ENCODE measurements at places on chromosomes 5 and 9.
A peak's percentile ranks its signal among the peaks of the same experiment; 100 is the strongest.

DNA sequence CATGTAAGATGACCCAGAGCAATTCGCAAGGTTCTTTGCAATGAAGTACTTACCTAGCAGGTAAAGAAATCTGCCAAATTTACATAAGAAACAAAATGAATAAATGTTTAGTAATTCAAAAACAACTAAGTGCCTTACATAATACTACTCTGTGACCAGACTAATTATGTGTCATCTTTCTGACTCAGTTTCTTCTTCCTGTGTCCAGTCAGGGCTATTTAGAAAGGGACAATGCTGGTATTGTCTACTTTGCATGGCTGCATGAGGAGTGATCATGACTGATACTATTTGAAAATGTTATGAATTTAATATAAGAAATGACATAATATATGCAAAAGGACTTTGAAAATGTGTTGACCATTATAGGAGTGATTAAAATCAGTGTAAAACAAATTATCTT is 210.0 kb downstream of the TMEM161B start:
- no peak for DNase-seq

GRCh38 chr5:119570910-119571309 is 58.4 kb upstream of the FAM170A start:
- DNase-seq, result no peak

GRCh38 chr5:12093586-12093985 is 189.3 kb upstream of the CTNND2 start:
- DNase-seq, result no peak

- DNase-seq, result no peak
These were observed 46.8 kb downstream of the DBH start for GRCh38 chr9:133682818-133683585.

- no peak for DNase-seq
These were observed 49.8 kb downstream of the SYK start for GRCh38 chr9:90851444-90851843.

DNA sequence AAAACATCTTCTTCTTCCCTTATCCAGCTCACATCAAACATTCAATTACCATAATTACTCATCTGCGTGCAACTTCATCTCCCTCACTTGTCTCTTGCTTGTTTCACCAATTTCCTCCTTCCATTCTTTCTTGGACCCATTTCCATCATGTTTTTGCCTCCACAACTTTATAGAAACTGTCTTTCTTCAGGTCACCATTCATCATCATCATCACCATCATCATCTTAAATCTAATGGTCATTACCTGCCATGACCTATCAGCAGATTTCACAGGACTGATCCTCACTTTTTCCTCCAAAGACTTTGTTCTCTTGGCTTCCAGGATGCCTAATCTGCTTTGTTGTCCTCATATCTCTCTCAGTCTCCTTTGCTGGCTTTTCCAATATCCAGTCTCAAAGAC is 495.6 kb downstream of the DNAH5 start:
- no peak for DNase-seq

DNA sequence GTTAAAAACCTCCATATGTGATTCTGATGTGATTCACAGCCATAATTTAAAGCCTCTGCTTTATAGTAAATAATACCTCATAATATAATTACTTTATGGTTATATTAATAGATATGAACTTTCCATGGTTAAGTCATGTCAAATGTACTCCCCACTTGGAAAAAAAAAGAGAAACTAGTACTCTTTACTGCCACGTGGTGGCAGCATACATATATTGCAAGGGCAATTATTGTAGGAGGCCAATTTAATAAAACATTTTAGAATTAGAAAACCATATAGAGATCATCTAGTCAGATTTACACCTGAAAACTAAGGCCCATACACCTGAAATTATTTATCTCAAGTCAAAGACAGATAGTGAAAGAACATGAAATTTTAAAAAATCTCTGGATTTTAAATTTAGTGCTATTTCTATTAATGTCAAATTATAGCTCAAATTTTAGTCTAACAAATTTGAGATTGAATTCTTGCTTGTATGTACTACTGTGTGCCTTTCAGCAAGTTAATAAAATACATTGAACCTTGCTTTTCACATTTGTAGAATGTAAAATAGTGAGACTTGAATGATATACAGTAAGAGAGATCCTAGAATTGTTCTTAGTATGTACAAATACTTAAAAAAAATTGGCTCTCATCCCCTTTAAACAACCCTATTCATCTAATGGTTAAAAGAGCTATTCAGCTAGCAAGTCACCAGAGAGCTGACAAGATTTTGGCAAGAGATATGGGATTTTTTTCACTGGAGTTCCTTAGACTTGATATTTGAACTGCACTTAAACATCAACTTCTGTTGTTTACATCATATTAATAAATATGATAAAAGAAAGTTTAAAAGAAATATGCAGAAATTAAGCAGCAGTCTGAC is 603.8 kb downstream of the TLE4 start:
- DNase-seq, result peak; percentile 30

GRCh38 chr9:135081264-135081660 is 6.2 kb upstream of the OLFM1 start:
- DNase-seq, result no peak

DNA sequence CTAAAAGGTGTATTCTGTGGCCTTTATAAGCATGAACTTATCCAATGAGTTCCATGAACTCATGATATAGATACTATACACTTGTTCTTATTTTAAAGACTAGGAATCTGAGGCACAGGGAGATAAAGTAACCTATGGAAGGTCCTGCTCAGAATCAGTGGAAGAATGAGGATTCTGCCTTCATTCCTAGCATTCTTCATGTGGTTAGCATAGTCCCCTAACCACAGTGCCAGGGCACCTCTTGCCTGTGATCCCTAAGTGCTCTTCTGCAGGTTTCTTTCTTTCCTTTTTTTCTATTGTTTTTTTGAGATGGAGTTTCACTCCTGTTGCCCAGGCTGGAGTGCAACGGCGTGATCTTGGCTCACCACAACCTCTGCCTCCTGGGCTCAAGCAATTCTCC is 174.1 kb downstream of the C9orf152 start:
- no peak for DNase-seq

GRCh38 chr9:137891588-137892423 is 14.2 kb downstream of the CACNA1B start:
- no peak for DNase-seq

- no peak for DNase-seq
These were observed 31.4 kb upstream of the SPTLC1 start for GRCh38 chr9:92146610-92147009.

GRCh38 chr9:96660692-96661248 is 5.7 kb upstream of the PRXL2C start:
- DNase-seq, result no peak

DNA sequence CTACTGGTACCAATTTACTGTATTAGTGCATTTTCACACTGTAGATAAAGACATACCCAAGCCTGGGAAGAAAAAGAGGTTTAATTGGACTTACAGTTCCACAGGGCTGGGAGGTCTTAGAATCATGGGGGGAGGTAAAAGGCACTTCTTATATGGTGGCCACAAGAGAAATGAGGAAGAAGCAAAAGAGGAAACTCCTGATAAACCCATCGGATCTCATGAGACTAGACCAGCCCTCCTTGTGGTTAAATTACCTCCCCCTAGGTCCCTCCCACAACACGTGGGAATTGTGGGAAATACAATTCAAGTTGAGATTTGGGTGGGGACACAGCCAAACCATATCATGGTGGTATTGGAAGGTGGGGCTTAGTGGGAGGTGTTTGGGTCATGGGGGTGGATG is 56.5 kb upstream of the SPDL1 start:
- DNase-seq, result no peak

- no peak for DNase-seq
These were observed 4.1 kb downstream of the PTGS1 start for GRCh38 chr9:122374885-122375420.

All from DMS153 (cell line).